Right kidney (tissue), 9 donors: ENCODE measurements at places on chromosomes 2 and 18.

DNA sequence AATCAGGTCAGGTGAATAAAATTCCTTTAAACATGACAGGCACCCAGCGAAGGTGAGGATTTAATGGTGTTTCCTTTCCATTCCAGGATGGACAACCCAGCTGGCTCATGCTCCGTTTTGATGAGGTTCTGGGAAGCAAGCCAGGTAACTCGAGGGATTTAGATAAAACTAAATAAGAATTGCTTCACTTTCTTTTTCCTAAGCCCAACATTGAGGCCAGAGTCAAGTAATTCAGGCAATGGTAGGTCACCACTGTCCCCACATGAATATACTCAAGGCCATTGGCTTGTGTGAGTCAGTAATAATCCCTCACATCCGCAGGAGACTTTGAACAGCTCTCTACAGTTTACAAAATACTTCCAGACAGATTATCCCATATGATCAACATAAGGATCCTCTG, 16.2 kb upstream of the LRATD1 start:
- DNase-seq = no peak

DNA sequence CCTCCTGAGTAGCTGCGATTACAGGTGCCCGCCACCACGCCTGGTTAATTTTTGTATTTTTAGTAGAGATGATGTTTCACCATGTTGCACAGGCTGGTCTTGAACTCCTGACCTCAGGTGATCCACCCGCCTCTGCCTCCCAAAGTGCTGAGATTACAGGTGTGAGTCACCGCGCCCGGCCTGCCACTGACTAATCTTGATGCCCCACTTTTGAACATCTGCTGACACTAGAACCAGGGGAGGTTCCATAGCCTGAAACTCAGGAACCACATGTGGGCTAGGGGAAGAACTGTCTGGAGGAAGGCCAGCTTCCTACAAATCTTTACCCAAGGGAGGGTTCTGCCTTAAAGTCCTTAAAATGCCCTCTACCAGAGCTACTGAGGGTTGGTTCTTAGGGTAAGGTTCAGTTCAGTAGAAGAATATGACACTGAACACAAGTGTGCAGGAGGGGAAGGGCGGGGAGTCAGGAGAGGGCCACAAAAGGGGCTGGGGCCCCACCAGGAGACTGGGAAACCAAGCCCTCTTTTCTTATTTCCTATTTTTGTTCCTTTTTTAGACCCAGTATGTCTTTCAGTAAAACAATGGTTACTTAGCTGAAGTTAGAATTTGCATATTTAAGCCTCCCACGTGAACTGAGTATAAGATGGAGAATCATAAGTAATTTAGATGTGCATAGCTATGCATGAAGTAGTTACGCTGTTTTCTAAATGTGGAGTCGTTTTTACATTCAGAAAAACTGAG, 6.3 kb upstream of the RAB31 start:
- DNase-seq = no peak

DNA sequence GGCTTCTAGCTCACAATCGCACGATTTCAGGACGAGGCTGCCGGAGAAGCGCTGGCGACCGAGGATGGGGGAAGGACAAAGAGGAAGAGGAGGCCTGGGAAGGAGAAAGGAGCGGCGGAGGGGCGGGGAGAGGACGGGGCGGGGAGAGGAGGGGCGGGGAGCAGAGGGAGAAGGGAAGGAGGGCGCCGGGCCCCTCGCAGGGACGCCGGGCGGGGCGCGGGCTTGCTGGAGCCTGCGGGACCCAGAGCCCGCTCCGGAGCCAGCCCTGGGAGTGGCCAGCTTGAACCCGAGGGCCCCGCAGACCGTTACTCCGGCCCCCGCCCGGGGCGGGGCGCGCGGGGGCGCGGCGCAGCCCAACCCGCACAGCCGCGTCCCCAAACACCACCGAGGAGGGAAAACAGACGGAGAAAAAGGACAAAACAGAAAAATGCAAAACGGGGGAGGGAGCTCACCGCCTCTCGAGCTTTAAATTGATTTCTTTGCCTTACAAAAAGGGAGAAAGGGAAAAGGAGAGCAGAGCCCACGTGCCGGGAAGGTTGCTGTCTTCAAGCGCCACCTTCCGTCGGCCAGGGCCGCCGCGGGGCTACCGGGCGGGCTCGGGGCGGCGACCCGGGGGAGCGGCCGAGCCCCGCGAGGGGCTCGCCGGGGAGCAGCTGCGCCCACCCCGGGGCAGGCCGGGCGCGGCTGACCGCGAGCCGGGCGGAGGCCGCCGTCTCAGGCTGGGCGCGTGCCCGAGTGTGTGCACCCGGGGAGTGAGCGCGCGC, 781 bp upstream of the SOX11 start:
- DNase-seq = peak; percentile 96

DNA sequence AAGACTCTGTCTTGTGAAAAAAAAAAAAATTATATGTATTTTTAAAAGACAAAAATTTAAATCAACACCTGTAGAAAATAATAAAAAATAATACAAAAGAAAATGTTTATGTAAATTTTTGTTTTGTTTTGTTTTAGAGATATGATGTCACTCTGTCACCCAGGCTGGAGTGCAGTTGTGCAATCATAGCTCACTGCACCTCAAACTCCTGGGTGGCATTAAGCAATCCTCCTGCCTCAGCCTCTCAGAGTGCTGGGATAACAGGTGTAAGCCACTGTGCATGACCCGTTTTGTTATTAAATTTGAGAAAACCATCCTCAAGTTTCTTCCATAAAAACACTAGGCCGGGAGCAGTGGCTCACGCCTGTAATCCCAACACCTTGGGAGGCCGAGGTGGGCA, 56.2 kb upstream of the B3GNT7 start:
- no peak for DNase-seq

DNA sequence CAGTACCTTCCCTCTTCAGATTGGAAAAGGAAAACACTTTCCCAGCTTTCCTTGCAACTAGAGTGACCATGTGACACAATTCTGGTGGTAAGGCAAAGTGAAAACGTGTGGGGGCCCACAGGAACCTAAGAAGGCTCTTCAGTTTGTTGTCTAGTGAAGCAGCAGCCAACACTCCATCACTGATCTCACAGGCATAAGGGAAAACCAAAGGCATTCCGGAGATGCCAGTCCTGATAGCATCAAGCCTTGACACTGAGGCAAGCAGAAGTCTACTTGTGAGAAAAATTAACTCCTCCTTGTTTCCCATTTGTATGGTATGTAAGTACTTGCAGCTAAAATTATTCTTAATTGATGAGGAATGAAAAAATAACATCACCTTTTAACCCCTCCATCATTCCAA, 88.3 kb downstream of the ETAA1 start:
- DNase-seq = no peak
